ENCODE measurements at places on chromosomes 5 and 9.

GRCh38 chr9:89661956-89662717, 57.3 kb downstream of the GADD45G start:
- peak overlapping the region; percentile 78 for H3K4me3 ChIP-seq
- peaks cover 16% of the 10 kb centered on the region for H3K4me1 ChIP-seq
- no peak overlapping the region for H3K27ac ChIP-seq
- no peaks in the 10 kb centered on the region for H3K36me3 ChIP-seq
- H3K27me3 ChIP-seq: peaks cover 30% of the 10 kb centered on the region

- no peaks in the 10 kb centered on the region for H3K36me3 ChIP-seq
- H3K27me3 ChIP-seq: peaks cover 43% of the 10 kb centered on the region
- DNase-seq: no peak
- H3K4me3 ChIP-seq: no peak overlapping the region
These were observed 79.5 kb upstream of the IL12B start for GRCh38 chr5:159409801-159410200.

DNA sequence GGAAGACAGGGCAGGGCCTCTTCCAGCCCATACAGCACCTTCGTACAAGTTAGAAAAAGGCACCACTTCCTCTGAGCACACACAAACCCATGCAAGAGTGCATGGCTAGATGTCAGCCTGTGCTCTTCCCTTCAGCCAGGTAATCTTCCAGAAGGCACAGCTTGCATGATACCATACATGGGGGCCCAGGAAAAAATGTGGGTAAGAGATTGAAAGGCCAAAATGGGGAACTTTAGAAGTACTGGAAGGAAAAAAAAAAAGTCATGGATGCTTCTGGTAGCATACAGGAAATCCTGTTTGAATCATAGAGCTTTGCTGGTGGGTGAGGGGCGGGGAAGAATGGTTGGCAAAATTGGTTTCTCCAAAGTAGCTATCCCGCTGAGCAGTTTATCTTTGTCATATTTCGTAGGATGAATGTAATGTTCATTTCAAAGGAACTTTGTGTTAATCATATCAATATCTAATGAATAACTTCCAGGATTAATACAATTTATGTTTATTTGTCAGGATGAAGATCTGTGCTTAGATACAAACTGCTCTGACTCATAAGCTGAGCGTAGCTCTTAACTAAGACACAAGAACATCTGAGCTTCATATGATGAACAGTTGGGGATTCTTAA, 78.2 kb upstream of the MAP3K1 start:
- H3K27ac ChIP-seq: no peak overlapping the region
- no peaks in the 10 kb centered on the region for H3K36me3 ChIP-seq
- H3K4me3 ChIP-seq: no peak overlapping the region
- DNase-seq: peak; percentile 75
- H3K27me3 ChIP-seq: no peaks in the 10 kb centered on the region

DNA sequence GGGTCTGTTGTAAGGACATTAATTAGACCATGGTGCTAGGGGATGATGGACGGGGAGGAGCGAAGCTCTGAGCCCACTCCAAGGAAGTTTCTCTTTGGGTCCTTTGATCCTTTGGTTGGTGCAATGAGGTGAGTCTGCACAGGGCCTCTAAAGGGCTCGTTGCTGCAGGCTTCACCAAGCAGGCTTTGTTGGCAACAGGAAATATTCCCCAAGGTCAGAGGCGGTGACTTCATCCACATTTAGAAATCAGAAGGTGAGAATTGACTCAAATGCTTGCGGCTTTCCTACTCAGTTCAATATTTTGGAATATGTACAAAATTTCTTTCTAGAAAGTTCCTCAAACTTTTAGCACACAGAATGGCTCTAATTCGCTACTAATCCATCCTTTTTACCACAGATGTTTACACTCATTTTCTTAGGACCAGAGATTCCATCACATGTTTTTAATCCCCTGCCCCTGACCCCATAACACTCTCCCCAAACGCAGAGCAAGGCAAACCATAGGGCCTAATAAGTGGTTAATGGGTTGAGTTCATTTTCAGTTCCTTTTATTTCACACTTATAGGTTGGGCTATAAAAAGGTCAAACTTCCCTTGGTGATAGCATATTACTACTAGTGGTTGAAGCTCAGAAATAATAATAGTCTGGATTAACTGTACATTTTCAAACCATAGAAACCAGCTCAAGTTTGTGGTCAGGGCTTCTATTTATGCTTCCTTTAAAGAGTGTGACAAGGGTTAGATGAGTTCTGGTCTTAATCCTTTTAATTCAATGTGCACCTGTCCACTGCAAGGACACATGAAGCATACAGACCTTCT, 37.3 kb upstream of the TMEM252 start:
- no peak overlapping the region for H3K27ac ChIP-seq
- no peaks in the 10 kb centered on the region for H3K27me3 ChIP-seq
- DNase-seq: no peak
- no peak overlapping the region for H3K4me3 ChIP-seq

DNA sequence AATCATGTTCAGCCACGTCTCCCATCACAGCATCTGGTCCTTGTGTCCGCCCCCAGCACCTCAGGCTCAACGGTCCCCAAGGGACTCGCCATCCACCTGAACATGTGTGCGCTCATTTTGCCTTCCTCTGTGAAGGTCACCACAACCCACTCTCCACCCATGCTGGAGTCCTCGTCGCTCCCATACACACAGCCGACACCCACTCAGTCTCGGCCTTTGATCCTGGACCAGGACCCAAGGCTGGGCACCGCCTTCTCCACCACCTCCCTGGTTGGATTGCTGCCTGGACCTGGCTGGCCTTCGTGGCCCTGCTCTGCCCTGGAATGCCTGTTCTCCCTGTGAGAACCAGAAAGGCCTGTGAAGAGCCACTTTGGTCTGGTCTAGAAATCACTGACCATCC, 60.3 kb downstream of the UBE2QL1 start:
- no peak for DNase-seq
- no peak overlapping the region for H3K27ac ChIP-seq
- no peaks in the 10 kb centered on the region for H3K4me1 ChIP-seq
- H3K27me3 ChIP-seq: no peaks in the 10 kb centered on the region

- no peaks in the 10 kb centered on the region for H3K4me1 ChIP-seq
- H3K4me3 ChIP-seq: no peak overlapping the region
- no peaks in the 10 kb centered on the region for H3K27me3 ChIP-seq
- H3K36me3 ChIP-seq: no peaks in the 10 kb centered on the region
These were observed 188.7 kb downstream of the DENND1A start for GRCh38 chr9:123741214-123741613.

- peak overlapping the region; percentile 65 for H3K27ac ChIP-seq
- no peaks in the 10 kb centered on the region for H3K36me3 ChIP-seq
These were observed 37.9 kb downstream of the MED27 start for GRCh38 chr9:132041798-132042197.

- peaks cover 9% of the 10 kb centered on the region for H3K4me1 ChIP-seq
- H3K36me3 ChIP-seq: no peaks in the 10 kb centered on the region
- DNase-seq: no peak
- H3K4me3 ChIP-seq: no peak overlapping the region
- no peak overlapping the region for H3K27ac ChIP-seq
- H3K27me3 ChIP-seq: no peaks in the 10 kb centered on the region
These were observed 104.7 kb downstream of the EFNA5 start for GRCh38 chr5:107565791-107566767.

DNA sequence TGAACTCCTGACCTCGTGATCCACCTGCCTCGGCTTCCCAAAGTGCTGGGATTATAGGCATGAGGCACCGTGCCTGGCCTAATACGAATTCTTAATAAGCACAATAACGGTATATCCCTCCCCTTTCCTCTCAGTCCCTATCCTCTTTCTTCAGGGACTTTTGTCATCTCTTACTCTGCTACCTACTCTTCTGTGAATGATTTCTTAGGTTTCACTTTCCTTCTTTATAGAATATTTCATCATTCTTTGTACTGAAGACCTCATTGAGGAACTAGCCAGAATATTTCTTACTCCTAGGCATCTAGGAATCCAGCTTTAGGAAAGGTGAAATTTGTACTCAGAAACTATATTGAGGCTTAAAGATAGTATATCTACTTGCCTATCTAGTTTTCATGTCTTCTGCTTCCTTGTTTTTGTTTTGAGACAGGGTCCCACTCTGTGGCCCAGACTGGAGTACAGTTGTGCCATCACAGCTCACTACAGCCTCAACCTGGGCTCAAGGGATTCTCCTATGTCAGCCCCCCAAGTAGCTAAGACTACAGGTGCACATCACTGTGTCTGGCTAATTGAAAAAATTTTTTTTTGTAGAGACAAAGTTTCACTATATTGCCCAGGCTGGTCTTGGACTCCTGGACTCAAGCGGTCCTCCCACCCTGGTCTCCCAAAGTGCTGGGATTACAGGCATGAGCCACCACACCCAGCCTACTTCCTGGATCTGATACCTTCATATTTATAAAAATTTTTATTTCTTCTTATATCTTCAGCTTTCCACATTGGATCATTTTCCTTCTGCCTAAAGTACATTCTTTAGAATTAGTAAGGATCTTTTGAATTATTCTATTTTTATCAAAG, 69.7 kb downstream of the GPBP1 start:
- H3K36me3 ChIP-seq: peaks cover 52% of the 10 kb centered on the region
- no peaks in the 10 kb centered on the region for H3K27me3 ChIP-seq
- H3K4me3 ChIP-seq: no peak overlapping the region
- DNase-seq: peak; percentile 11
- no peaks in the 10 kb centered on the region for H3K4me1 ChIP-seq

DNA sequence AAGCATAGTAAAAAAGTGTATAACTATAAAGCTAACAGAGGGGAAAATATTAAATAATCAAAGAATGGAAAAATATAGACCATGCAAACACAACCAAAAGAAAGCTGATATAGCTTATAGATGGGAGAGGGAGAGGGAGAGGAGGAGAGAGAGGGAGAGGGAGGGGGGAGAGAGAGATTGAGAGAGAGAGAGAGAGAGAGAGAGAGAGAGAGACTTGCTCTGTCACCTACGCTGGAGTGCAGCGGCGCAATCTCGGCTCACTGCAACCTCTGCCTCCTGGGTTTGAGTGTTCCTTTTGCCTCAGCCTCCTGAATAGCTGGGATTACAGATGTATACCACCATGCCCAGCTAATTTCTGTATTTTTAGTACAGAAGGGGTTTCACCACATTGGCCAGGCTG, 110.6 kb downstream of the RAPGEF6 start:
- H3K27me3 ChIP-seq: no peaks in the 10 kb centered on the region
- no peaks in the 10 kb centered on the region for H3K36me3 ChIP-seq
- no peak overlapping the region for H3K4me3 ChIP-seq
- no peak for DNase-seq
- H3K4me1 ChIP-seq: no peaks in the 10 kb centered on the region

All from mesenchymal stem cell (in vitro differentiated cells and primary cell).